T-cell (primary cell): ENCODE measurements at places on chromosomes 1 and 21. TPM values are rescaled to one million over a fixed set of nuclear protein-coding genes. Genes with fewer than 3 reads are reported as not detected.

DNA sequence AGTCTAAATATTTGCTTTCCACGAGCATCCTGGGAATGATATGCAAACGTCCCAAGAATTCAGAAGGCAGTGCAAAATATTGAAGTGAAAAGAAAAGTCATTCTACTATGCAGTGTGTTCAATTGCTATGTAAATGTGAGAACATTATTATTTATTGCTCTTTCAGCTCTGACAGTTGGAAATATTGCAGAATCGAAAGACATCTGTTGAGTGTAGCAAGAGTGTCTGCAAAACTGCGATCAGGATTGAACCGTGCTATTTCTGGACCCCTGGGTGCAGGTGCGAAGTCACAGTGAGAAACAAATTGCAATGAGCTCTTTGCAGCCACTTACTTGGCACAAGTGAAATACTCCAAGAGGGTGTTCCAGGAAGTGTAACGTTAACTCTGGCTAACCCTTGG, 566.4 kb downstream of the AJAP1 start:
- no peak for DNase-seq

Gene GLIS1
- not detected for total RNA-seq

Gene DISC1
- total RNA-seq: 12.9 TPM

Gene ANGPTL3
- not detected for total RNA-seq

Gene ADORA1
- not detected for total RNA-seq

GRCh38 chr1:53888681-53889080, 916 bp downstream of the YIPF1 start:
- DNase-seq: no peak
